Astrocyte (in vitro differentiated cells and primary cell): ENCODE measurements at places on chromosomes 7 and 10. TPM values are rescaled to one million over a fixed set of nuclear protein-coding genes. Genes with fewer than 3 reads are reported as not detected.

ADAP1 gene
- 4.7 and 4.8 TPM in 2 replicates for total RNA-seq

NEURL1 gene
- total RNA-seq = 1.4 and 1.5 TPM in 2 replicates

PANK1 gene
- total RNA-seq = 7.2 and 7.9 TPM in 2 replicates

DNA sequence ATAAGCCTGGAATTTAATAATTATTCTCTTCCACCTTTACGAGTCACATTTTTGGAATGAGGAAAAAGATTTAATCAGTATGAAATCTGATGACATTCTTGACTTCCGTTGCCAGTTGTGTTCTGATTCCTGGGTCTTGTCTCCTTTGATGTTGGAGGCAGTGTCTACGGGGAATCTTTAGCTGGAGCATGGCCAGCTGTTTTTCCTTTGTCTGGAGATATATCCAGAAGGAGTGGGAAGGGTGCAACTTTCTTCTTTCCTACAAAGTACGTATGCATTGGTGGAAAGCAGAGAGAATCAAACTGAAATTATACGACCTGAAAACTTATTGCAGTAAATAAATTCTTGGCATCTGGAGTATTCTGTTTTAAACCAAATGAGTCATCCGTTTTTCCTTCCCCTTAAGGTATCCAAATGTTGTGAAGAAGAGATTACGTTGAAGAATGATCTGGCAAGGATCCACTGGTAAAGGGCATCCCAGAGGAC, 6.9 kb upstream of the GNG11 start:
- H3K4me1 ChIP-seq = no peaks in the 10 kb centered on the region
- H3K36me3 ChIP-seq = no peaks in the 10 kb centered on the region
- H3K27ac ChIP-seq = no peak overlapping the region
- DNase-seq = peak; percentile 75
- no peaks in the 10 kb centered on the region for H3K27me3 ChIP-seq

- DNase-seq = peak; percentile 52
- H3K4me1 ChIP-seq = peaks cover 32% of the 10 kb centered on the region
- H3K4me3 ChIP-seq = no peak overlapping the region
- peak overlapping the region; percentile 71 for H3K27ac ChIP-seq
Measured at GRCh38 chr7:149199234-149199995, 4.1 kb downstream of the ZNF282 start.

- H3K4me1 ChIP-seq = peaks cover 2% of the 10 kb centered on the region
- H3K4me3 ChIP-seq = no peak overlapping the region
- H3K36me3 ChIP-seq = no peaks in the 10 kb centered on the region
- H3K27ac ChIP-seq = no peak overlapping the region
- DNase-seq = peak; percentile 11
- H3K27me3 ChIP-seq = peaks cover 23% of the 10 kb centered on the region
Measured at GRCh38 chr7:151404216-151405011, 5.4 kb downstream of the WDR86 start.

DNA sequence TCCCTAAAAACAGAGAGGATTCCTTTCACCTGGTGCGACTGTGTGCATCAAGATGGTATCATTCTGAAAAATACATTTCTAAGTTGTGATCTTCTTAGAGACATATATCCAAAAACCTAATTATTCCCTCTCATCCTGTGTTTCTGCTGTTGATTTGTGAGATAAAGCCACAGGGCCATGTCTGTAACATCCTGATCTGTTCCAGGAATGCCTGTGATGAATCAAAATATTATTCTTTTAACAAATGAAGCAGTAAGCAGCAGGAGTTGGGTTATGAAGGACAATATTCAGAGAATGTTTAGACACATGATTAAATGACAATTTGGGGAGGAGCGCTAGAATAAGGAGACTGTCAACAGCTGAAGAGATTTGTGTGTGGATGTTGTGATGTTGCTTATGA, 731.4 kb downstream of the KCNMA1 start:
- no peak overlapping the region for H3K4me3 ChIP-seq
- H3K36me3 ChIP-seq = no peaks in the 10 kb centered on the region
- DNase-seq = no peak
- H3K27ac ChIP-seq = no peak overlapping the region

GRCh38 chr10:73920089-73920488, 9.2 kb downstream of the PLAU start:
- peaks cover 15% of the 10 kb centered on the region for H3K36me3 ChIP-seq
- peaks cover 4% of the 10 kb centered on the region for H3K4me1 ChIP-seq
- H3K27ac ChIP-seq = no peak overlapping the region

DNA sequence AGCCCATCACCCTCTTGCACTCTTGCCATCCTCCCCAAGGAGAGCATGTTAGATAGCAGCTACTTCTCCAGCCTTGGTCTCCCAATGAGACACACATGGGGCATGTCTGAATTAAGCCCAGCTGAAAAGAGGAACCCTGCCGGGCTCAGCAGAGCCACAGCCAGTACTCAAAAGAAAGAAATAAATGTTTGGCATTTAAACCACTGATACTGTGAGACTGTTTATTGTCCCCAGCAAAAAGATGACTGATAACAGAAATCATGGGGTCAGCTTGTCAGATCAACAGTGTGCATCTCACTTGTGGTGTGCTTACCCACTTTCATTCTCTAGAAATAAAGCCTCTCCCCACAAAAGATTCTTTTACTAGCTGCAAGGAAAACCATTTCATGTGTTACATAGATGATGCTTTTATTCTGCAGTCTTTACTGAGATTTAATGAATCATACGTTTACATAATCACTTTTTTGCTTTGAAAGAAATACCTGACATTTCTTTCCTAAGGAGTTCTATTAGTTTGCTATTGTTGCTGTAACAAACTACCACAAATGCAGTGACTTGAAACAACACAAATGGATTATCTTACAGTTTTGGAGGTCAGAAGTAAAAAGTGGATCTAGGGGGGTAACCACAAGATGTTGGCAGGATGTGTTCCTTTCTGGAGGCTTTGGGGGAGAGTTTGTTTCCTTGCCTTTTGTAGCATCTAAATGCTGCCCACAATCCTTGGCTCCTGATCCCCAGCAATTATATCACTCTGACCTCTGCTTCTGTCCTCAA, 20.9 kb downstream of the ANKRD7 start:
- no peak overlapping the region for H3K4me3 ChIP-seq
- H3K36me3 ChIP-seq = no peaks in the 10 kb centered on the region
- H3K4me1 ChIP-seq = no peaks in the 10 kb centered on the region
